ENCODE measurements at places on chromosomes 5 and 9.

DNA sequence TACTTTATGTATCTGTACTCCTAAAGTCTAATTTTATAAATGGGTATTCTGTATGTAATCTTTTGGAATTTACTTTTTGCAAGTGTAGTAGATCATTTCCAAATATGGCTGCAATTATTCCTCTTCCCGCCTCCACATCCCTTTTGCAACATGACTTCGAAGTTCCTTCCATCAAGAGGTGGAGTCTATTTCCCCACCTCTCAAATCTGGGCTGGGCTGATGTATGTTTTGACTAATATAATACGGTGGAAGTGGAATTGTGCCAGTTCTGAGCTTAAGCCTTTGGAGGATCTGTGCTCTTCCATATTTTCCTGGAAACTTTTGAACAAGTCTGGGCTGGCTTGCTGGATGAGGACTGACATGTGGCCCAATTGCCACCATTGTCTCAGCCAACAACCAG, 155.9 kb downstream of the FGF18 start:
- no peak for DNase-seq

DNA sequence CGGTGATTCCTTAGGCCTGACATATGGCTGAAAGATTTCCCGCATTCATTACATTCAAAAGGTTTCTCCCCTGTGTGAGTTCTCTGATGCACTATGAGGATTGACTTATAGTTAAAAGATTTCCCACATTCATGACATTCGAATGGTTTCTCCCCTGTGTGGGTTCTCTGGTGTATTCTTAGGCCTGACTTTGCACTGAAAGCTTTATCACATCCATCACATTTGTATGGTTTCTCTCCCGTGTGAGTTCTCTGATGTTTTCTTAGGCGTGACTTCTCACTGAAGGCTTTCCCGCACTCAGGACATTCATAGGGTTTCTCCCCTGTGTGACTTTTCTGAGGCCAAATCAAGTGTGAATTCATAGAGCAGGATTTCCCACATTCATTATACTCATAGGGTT, 35.8 kb downstream of the ZNF782 start:
- DNase-seq: no peak

DNA sequence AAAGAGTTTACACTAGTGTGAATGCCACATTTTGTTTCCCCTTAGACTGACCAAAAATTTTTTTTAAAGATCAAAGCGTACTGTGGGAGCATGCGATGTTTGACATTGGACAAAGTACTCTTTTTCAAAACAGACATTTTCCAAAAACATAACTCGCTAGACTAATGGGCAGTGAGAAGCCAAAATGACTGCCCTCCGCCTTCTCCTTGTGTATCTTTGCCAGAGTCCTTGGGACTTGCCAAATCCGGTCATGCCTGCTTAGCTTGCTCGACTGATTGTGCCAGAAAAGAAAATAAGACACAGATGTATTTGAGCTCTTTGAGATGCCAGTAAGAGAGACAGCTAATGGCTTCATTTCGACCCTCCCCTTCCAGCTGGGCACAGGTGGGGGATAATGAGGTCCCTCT, 157.5 kb downstream of the MAPKAP1 start:
- no peak for DNase-seq

DNA sequence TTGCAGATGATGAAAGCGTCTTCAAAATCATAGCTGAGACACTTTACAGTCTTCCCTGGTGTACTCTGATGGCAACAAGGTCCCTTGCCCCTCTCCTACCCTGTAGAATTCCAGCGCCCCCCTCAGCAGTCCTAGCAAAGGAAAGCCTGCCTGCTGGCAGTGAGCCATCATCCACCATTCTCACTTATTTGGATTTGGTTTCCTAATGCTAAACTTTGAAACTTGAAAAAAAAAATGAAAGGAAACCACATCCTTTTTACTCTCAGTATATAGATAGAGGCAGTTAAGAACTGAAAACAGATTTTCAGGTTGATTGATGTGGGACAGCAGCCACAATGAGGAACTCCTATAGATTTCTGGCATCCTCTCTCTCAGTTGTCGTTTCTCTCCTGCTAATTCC, at the start of gene GZMA:
Gene GZMA (plus strand): TSS at position 299 of the 400 bp plus-strand sequence. CDS start 37 bp downstream, at position 336.
- peak; percentile 29 for DNase-seq

DNA sequence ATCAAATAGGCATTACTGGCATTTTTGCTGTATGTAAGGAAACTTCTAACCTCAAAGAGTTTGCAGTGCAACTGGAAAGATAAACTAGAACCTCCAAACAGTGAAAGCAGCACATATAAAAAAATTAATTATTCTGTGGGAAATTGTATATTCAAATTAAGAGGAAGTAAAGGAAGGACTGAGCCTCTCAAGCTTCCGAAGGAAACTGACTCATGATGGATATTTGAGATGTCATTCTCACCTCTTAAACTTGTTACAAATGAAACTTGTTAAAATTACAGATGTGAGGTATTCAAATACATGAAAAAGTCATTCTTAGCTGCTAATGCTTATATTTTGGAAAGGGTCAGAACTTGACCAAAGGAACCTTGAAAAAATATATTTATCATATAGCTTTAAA, 538.7 kb downstream of the PDE4D start:
- DNase-seq: no peak

- no peak for DNase-seq
Measured at GRCh38 chr9:14870090-14870489, 40.1 kb downstream of the FREM1 start.
